ENCODE measurements at places on chromosomes 4 and X. TPM values are rescaled to one million over a fixed set of nuclear protein-coding genes. Genes with fewer than 3 reads are reported as not detected.

DIPK2B gene
- total RNA-seq: not detected

GRID2 gene
- not detected for total RNA-seq

LGI2 gene
- total RNA-seq: not detected

MAGEA10 gene
- not detected for total RNA-seq

MAGEB1 gene
- not detected for total RNA-seq

COL4A5 gene
- 102 TPM for total RNA-seq

TRIM60 gene
- not detected for total RNA-seq

MAGEA8 gene
- total RNA-seq: not detected

SHROOM3 gene
- 44.3 TPM for total RNA-seq

SPIN3 gene
- 29.8 TPM for total RNA-seq

AKAP14 gene
- total RNA-seq: 2.7 TPM

EGF gene
- 20.4 TPM for total RNA-seq

KLB gene
- not detected for total RNA-seq

MAGIX gene
- total RNA-seq: 2.0 TPM

RIBC1 gene
- total RNA-seq: 2.2 TPM

NR0B1 gene
- total RNA-seq: 67.1 TPM

KCND1 gene
- total RNA-seq: 2.2 TPM

NCBP2L gene
- total RNA-seq: not detected

GAR1 gene
- 12.1 TPM for total RNA-seq

EDA2R gene
- not detected for total RNA-seq

FREM3 gene
- total RNA-seq: not detected

PRR32 gene
- total RNA-seq: not detected

SSX2 gene
- total RNA-seq: 52.2 TPM

CNKSR2 gene
- 1.5 TPM for total RNA-seq

BDH2 gene
- 10.1 TPM for total RNA-seq

COL25A1 gene
- not detected for total RNA-seq

BANK1 gene
- 2.2 TPM for total RNA-seq

USP17L30 gene
- not detected for total RNA-seq

CXCL8 gene
- total RNA-seq: 0.35 TPM

SCFD2 gene
- total RNA-seq: 7.0 TPM

TCEAL9 gene
- 44.4 TPM for total RNA-seq

PNMA5 gene
- total RNA-seq: not detected

SPANXB1 gene
- total RNA-seq: 31.4 TPM

SLC16A2 gene
- not detected for total RNA-seq

Measured in PC-9 (cell line).